ENCODE measurements at places on chromosomes 12 and 14.

DNA sequence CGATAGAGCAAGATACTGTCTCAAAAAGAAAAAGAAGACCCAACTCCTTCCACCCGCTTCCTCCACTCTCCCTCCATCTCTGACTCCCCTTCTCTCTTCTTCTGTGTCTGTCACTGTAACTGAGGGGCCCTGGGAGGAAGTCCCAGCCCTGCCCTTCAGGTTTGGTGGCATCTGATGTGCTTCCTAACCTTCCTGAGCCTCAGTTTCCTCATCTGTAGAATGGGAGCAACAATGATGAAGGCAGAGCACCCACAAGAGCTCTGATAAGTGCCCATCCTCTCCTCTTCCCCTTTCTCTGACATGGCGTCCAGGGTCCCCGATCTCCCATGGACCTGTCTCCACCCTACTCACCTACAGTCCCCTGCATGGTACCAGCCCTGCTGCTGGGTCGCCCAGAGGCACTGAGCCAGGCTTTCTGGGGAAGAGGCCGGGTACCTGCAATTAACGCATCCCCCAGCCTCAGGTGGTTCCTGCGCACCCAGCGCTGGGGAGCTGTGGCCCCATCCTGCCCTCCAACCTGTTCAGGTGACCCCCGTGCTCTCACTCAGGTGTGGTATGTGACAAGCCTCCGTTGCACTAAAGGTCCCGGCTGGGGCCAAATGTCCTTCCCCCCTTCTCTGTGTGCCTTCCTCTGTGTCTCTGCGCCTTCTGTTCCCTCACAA is 13.2 kb downstream of the FOXN4 start:
- no peak for DNase-seq

DNA sequence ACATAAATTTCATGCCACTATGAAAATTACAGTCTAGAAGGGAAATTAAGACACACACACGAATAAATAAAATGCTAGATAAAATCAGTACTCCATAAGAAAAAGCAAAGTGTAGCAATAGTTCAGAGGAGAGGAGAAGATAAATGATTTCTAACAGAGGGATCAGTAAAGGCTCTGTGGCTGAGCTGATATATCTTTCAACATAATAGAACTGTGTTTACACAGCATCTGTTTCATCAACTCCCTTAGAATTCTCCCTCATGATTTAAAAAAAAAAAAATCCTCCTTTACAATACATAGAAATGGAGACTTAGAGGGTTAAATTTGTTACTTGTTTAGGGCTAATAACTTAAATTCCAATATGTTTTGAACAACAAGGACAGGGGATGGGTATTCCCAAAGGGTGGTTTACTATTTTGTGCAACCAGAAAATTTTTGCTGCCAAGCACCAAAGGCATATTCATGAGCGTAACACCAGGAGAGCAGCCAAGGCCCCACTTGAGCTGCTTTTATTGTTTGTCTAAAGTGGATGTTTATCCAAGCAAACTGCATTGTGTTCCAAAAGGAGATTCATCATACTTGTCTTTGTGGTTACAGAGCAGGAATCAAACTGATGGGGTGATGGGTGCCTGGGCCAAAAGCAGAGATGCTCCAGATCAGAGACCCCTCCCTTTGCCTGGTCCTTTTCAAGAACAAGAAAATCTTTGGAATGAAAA is 162.7 kb downstream of the BMP4 start:
- DNase-seq = no peak

- DNase-seq = no peak
These were observed 30.3 kb downstream of the CKB start for GRCh38 chr14:103492156-103492925.

DNA sequence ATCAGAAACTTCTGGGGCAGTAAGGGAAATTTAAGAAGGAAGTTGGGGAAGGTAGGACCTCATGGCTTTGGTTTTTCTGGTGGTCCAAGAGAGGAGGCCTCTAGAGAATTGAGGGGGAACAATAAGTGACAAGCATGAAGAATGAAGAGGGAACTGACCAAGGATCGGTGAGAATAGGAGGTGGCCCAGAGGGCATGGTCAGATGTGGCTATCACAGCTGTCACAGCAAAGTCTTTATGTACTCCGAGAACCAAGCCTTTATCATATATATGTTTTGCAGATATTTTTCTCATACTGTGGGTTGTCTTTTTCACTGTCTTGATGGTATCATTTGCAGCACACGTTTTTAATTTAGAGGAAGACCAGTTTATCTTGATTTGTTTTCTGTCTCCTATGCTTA is 64.3 kb downstream of the PPP2R5C start:
- no peak for DNase-seq

- DNase-seq = no peak
These were observed 17.6 kb downstream of the PHLDA1 start for GRCh38 chr12:76014007-76014406.

GRCh38 chr12:6909421-6910145 is 4.8 kb upstream of the ENO2 start:
- no peak for DNase-seq

DNA sequence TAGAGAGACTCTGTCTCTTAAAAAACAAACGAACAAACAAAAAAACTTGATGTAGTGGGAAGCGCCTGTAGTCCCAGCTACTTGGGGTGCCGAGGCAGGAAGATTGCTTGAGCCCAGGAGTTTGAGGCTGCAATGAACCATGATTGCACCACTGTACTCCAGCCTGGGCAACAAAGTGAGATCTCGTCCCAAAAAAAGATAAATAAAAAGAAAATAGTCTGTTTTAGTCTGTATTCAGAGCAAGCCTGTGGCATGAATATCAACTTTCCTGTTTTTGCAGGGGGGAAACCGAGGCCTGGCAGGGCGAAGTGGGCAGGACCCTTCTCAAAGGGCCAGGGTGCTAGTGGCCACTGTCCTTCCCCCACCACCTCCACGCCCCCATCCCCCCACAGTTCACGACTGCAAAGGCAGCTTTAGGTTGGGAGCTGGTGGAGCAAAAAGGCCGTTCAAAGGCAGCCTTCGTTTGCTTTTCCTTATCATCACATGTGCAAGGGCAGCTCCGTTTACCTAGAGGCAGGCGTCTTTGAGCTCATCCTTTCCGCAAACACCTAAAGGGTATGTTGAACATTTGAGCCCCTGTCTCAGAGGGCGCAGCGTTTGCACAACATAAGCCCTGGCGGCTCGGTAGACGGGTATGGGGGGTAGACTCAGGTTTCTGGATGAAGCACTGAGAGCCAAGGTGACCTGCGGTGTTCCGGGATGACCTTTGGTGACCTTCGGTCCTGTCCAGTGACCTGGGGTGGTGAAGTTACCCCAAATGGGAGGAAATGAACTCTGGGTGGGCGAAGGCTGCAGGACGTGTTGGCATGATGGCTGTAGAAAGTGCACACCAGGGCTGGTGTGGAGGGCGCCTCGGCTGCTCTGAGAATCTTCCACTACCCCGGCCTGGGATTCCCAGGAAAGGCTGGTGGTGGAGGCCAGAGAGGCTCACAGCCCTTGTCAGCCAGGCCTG is 8.7 kb upstream of the MEG3 start:
- no peak for DNase-seq

DNA sequence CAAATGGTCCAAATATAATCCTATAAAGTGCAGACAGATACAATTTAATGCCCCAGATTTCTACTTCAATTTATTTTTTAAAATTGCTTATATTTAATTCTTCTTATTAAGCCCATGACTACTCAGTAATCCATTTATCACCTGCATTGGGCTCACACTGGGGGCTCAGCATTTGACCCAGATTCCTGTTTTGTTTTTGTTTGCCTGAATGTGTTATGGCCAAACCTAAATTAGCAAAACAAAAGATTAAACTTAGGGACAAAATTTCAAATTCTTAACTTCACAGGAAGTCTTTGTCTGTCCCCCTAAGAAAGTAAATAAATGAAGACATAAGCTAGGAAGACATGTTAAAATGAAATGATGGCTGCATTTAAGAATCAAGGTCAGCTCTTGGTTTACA is 322.3 kb downstream of the RMST start:
- DNase-seq = no peak

GRCh38 chr12:42807766-42808165 is 218.2 kb upstream of the PRICKLE1 start:
- no peak for DNase-seq

GRCh38 chr12:2323532-2324255 is 270.9 kb downstream of the CACNA1C start:
- no peak for DNase-seq

DNA sequence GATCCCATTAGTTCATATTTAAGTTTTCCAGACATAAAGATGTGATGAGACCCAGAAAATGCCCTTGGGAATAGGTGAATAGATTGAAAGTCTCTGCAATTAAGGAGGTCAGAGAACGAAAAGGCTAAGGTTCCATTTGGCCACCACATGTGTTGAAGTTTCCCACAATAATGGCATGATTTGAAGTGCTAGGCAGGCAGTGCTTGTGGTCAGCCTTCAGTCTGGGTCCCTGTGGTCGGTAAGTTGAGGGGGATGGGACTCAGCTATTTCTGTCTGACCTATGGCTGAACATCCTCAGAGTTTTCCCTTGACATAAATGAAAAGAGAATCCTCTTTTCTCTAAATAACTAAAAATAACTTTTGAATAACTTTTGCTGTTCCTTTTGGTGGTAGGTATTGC is 92.4 kb downstream of the PELI2 start:
- no peak for DNase-seq

DNA sequence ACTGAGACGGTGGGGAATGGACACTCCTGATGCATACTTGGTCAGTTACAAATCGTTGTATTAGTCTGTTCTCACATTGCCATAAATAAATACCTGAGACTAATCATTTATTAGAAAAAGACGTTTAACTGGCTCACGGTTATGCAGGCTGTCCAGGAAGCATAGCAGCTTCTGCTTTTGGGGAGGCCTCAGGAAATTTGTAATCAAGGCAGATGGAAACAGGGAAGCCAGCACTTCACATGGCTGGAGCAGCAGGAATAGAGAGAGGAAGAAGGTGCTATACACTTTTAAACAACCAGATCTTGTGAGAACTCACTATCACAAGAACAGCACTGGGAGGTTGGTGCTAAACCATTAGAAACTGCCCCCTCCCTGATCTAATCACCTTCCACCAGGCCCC is 418.2 kb downstream of the FLRT2 start:
- no peak for DNase-seq

DNA sequence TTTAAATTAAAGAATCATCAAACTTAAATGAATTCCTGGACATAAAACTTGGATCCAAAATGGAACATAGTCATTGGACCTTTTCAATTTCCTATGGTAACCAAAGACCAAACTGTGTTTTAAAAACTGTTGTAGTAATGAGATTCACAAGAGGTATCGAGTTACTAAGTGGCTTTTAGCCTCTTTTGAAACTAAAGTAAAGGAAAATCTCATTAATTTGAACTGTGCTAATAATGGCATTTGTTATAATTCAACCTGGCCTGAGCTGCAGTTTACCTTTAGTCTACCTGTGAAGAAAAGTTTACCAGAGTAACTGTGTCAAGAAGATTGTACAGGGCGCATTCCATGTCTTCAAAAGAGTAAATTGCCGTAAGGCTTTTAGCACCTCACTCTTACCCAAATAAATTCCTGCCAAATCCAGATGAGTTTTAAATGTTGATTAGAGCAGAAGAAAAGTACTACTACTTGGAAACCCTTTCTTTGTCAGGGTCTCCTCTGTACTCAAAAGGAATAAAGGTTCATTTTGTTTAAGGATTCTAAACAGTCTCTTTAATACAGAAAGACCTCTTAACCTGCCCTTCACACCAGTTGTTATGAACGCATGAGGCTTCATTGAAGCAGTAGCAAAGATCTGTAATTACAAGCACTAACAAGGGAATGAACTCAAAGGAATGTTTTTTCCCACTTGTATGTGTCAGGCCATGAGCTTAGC is 17.1 kb upstream of the MED13L start:
- DNase-seq = no peak

- DNase-seq = no peak
These were observed 10.8 kb downstream of the GLRX5 start for GRCh38 chr14:95545515-95546168.

- no peak for DNase-seq
These were observed 36.0 kb downstream of the TC2N start for GRCh38 chr14:91831337-91831736.

DNA sequence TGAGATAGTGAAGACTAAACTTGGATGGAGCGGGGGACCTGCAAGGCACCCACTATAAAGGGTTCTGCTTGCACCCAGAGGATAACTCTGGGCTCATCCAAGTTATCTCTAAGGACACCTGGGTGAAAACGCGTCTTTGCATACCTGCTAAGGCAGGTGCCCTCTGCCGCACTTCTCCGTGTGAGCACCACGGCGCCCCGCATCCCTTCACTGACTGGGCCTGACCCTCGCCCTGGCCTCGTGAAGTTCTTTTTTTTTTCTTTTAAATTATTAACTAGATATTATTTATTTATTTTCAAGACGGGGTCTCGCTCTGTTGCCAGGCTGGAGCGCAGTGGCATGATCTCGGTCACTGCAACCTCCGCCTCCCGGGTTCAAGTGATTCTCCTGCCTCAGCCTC is 20.0 kb upstream of the APOF start:
- no peak for DNase-seq

DNA sequence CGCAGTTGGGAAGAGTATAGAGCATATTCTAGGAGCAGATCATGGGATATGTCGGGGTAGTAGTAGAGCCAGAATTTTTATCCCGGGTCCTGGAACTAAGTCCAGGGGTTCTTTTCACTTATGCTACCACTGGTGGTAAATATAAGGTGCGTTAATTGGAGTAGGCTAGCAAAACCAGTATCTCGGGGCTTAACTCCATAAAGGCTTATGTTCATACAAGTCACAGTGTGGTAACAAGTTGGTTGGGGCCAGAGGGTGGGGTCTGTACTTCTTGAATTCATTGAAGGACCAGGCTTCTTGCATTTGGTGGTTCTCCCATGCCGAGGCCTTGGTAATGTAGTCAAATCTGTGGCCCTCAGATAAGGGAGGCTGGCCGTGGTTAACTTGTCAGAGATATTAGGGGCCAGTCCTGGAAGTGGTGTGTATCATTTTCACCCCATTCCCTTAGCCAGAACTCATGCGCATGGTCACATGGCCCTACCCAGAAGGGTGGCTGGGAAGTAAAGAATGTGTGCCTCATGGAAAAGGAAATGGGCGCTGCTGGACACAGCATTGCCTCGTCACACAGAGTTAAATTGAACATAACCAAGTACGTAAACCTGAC is 1.5 kb upstream of the ZNF641 start:
- no peak for DNase-seq

DNA sequence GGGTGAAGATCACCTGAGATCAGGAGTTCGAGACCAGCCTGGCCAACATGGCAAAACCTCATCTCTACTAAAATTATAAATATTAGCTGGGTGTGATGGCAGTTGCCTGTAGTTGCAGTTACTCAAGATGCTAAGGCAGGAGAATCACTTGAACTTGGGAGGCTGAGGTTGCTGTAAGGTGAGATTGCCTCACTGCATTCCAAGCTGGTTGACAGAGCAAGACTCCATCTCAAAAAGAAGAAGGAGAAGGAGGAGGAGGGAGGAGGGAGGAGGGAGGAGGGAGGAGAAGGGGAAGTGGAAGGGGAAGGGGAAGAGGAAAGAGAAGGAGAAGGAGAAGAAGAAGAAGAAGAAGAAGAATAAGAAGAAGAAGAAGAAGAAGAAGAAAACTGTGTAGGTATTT is 17.0 kb downstream of the RNASE10 start:
- no peak for DNase-seq

- no peak for DNase-seq
These were observed 2.7 kb downstream of the KTN1 start for GRCh38 chr14:55582746-55583145.

GRCh38 chr12:107229827-107230226 is 136.5 kb upstream of the CRY1 start:
- no peak for DNase-seq

- DNase-seq = no peak
These were observed at the start of gene TAS2R19 for GRCh38 chr12:11022520-11022919. TSS of gene TAS2R19 (minus strand) at chr12:11022620. CDS start at chr12:11022571, 49 bp downstream.

Data from stimulated activated CD8-positive, alpha-beta memory T cell treated with anti-CD3 and anti-CD28 coated beads, Interleukin-15, amount 100 ng/mL, for 24 hours (primary cell).